ENCODE measurements at places on chromosomes 3 and 15.

- no peak for DNase-seq
These were observed 777.6 kb downstream of the ROBO1 start for GRCh38 chr3:78990156-78990555.

- no peak for DNase-seq
These were observed 3.8 kb upstream of the ZNF620 start for GRCh38 chr3:40502034-40502433.

DNA sequence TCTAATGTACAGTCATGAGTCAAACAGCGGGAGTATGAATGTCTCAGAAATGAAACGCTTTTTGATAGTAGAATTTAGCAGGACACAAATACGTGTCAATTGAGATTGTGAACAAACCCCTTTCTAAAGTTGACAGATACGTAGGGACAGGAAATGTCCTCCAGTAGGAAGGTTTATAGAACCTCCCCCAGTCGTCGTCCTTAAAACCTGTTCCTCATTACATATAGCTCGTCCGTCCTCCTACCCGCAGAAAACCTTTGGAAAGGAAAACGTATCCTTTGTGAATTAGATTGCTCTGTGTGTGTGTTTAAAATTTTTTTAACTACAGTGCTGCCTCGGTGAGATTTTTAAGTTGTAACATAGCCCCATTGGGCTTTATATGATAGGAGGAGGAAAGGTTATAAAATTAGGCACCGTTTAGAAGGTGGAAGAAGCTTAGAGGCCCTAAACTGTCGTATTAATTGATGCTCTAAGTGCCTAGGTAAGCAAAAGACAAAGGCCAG is 4.1 kb downstream of the UBE2E1 start:
- DNase-seq: no peak

DNA sequence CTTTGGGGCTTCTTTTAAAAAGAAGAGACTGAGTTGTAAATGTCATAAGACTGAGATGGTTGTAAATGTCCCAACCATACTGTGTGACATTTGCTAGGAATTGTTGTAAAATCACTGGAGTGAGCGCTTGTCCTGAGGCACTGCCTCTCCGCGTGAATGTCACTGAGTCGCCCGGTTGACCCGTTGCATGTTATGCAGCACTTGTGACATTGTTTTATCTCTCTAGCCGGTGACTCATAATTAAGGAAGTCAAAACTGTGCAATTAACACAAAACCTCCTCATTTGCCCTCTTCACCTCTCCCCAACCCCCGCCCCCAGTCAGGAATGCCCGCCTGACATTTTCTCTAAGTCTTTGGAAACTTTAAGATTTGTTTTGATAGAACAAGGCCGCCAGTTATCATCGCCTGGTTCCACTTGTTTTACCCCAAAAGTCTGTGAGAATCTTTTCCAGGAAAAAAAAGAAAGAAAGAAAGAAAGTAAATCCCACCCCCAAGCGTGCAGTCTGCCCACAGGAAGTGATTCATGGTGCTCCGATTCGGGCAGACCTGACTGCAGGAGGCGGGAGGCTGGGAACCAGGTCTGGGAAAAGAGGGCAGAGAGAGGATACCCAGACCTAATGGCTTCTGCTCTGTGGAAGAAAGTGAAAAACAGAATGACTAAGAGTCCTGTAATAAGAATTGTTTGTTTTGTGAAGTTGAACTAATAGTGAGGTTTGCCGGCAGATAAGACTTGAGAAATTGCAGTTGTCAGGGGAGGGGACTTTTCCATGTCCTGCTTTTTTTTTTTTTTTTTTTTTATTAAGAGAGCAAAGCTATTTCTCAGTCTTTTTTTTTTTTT is 84.8 kb downstream of the SMAD3 start:
- peak; percentile 39 for DNase-seq

GRCh38 chr15:70447521-70447920 is 315.8 kb downstream of the UACA start:
- no peak for DNase-seq
